ENCODE measurements at places on chromosomes 1 and 21. TPM values are rescaled to one million over a fixed set of nuclear protein-coding genes. Genes with fewer than 3 reads are reported as not detected.

Gene DYNLT5
- not detected for total RNA-seq

Gene PLA2G2A
- not detected for total RNA-seq

Gene FMO3
- not detected for total RNA-seq

Gene CDC42BPA
- total RNA-seq, result 9.3 TPM

Gene PDZK1
- total RNA-seq, result 0.72 TPM

Gene FCRL3
- not detected for total RNA-seq

Gene TCEANC2
- 2.1 TPM for total RNA-seq

Gene S100A7A
- total RNA-seq, result not detected

Gene CTH
- total RNA-seq, result 1.8 TPM

Gene CYP4X1
- total RNA-seq, result not detected

Gene ITLN1
- not detected for total RNA-seq
